Astrocyte (in vitro differentiated cells and primary cell): ENCODE measurements at places on chromosomes 7 and 10.
A peak's percentile ranks its signal among the peaks of the same experiment; 100 is the strongest.

GRCh38 chr7:140769852-140770251 is 73.3 kb downstream of the NDUFB2 start:
- DNase-seq: no peak

DNA sequence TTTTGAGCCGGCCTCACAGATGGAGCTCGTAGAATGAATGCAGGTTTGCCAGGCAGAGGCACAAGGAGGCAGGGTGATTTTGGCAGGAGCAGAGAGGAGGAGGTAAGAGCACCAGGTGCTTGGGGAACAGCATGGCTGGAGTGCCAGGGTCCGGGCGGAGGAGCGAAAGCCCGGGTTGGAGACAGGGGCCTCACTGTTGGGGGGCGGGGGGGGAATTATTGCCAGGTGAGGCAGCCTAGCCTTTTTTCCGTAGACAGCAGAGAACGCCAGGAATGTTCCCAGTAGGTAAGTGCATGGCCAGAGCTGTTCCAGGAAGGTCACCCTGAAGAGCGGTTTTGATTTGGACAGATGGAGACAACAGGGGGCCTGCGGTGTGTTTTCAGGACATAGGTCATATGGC is 9.5 kb downstream of the SRRM3 start:
- no peak for DNase-seq

DNA sequence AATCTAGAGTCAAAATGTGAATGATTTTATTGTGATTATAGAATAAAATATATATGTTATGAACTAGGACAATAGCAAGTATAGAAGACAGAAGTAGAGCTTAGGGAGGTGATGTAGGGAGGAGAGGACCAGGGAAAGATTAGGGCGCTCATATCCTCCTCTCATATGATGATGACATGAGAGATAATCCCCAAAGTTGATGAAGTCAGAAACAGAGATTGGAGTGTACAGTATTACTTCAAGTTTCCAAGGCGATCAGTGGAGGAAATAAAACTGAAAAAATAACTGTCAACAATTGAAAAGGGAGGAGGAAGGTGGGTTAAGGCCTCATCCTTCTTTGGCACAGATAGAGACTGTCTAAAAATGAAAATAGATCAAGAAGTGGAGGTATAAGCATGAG is 14.9 kb downstream of the MACROH2A2 start:
- DNase-seq: no peak

DNA sequence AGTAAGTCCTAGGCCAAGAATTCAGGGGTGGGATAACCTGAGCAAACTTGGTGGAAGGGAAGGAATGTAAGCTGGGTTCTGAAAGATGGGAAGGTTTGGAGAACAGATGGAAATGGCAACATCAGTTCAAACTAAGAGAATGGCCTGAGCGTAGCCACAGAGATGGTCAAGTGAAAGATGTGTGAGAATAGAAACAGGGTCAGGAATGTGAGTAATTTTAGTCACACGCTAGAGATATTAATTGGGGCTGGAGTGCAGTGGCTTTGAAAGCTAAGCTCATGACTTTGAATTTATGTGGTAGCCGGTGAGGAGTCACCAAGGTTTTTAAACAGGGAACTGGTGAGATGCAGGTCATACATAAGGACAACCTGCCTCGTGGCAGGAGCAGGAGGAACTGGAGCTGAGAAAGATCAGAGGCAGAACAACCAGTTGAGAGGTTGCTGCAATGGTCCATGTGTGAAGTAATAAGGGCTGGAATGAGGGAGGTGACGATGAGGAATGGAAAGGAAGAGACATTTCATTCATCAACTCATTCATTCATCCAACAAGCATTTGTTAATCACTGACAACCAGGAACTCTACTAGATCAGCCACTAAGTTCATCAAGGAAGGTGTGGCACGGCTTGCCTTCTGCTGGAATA is 12.9 kb upstream of the SORBS1 start:
- DNase-seq: no peak

DNA sequence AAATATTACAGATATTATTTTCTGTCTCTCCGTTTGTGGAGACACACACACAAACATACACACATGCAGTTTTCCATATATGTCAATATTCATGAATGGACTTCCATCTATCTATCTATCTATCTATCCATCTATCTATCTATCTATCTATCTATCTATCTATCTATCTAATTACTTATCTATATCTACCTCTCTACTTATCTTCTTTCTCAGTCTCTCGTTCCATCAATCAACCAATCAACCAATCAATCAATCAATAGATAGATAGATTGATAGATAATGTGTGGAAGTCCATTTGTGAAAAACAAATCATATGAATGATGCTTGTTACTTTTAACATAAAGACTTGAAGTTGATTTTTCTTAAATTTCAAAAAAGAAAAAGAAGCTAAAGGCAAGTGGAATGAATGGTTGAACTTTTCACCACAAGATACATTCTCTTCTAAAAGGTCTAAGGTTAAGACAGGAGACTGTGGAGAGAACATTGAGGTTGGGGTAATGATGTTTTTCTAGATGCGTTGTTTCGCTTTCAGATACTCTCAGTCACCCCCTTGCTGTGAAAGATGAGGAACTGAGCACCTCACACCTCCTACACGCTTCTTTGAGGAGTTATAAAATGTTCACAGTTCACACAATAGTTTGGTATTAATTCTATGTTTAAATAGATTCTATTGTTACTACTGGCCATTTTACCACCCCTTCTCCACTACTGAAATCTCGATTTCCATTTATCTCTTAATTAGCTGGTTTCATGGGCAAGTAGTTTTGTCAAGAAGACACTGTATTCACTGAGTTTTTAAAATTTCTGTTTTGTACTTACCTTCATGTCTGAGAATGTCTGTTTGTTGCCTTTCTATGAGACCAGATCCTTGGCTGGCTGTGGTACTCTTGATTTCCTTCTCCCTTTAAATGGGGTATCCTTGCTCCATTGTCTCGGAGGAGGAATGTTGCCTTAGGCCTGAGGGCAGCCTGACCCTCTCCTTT is 114.1 kb downstream of the EMX2 start:
- no peak for DNase-seq

- DNase-seq: no peak
Observed at GRCh38 chr10:130393342-130393741, 257.2 kb downstream of the GLRX3 start.

DNA sequence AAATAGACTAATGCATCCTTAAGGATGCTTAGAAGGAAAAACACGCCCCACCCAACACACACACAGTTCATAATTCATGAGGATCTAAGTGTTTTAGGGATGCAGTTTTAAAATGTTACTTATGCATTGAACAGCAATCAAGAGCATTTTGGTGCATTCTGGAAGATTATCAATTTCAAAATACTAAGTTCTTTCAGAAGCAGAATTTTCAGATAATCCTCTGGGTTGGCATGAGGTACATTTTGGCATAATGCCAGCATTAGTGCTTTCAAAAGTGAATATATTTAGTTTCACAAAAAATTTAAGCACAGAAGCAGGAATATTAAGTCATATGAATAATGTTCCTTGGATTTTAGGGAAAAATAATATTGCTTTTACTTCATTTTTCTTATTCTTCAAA is 937.1 kb downstream of the REEP3 start:
- DNase-seq: no peak

- DNase-seq: peak; percentile 81
Observed at GRCh38 chr10:89032141-89032891, 41.7 kb downstream of the FAS start.

GRCh38 chr10:30456266-30456665 is 22.3 kb downstream of the MAP3K8 start:
- DNase-seq: no peak

DNA sequence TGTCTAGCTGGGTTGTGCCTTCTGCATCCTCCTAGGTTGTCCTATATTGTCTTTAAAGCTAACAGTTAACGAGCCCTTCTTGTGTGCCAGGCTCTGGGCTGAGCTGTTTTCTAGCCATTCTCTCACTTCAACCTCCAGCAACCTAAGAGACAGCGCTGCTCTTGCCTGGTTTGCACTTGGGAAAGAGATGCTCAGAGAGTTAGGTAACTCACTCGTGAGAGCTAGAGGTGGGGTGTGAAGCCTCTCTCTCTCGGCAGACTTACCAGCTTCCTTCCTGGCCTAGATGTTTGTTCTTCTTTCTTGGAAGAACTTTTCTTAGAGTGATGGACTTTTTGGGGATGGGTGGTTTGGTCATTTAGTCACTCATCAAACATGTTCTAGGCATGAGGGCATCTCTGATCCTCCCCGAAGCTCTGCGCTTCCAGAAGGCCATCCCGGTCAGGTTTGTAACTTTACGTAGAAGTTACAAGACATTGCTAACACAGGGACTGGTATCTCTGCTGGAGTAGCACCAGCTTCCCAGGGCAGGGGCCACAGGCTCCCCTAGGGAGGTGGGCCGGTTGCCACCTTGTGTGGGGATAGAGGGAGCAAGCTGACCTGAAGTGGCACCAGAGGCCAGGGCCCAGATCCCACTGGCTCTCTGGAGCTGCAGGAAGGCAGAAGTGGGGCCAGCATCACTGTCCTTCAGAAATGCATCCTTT is 14.3 kb downstream of the TSPAN15 start:
- no peak for DNase-seq

DNA sequence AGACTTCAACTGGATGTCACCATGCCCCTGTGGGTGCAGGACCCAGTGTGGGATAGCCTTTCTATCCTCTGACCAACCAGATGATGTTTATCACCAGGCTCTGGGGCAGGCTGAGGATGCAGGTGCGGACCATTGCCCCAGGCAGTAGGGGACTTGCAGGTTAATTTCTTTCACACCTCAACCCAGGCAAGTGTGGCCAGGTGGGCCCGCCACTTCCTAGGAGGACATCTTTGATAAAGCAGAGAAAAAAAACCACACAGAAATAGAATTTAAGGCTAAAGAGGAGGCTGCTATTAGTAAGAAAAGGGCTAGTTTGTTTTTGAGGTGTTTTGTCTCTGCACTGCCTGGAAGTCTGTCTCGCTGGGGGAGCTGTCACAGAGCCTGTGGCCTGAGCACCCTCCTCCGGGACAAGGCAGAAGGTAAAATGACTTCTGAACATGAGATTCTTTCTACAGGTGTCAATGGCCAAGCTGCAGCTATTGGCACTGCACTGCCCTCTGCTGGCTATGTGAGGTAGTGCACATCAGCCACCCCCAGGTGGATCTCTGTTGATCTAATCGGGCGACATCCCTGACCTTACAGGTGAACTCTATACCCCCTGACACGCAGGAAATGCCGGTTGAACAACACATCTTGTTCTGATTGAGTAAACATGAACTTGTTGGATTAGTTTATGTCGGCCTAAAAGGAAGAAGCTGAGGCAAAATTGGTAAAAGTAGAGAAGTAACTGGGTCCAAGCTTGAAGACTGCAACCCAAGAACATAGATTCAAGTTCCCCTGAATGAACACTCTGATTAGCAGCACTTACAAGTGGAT is 21.0 kb downstream of the UPP1 start:
- DNase-seq: no peak

- peak; percentile 82 for DNase-seq
Observed at GRCh38 chr10:105189463-105189800, 548.3 kb downstream of the SORCS3 start.

GRCh38 chr10:92593619-92594588 is 974 bp downstream of the KIF11 start:
- no peak for DNase-seq

DNA sequence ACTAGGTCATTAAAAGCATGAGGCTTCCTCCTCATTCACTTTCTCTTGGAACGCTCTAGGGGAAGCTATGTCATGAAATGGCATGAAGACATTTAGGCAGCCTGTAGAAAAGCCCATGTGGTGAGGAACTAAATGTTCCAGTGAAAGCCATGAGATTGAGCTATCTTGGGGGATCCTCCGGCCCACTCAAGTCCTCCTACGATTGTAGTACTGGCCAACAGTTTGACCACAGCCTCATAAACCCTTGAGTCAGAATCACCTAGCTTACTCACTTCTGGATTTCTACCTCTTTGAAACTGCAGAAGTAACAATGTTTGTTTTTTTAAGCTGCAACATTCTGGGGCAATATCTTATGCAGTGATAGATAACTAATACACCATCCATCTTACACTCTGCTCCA is 605.1 kb downstream of the SORCS1 start:
- peak; percentile 94 for DNase-seq

DNA sequence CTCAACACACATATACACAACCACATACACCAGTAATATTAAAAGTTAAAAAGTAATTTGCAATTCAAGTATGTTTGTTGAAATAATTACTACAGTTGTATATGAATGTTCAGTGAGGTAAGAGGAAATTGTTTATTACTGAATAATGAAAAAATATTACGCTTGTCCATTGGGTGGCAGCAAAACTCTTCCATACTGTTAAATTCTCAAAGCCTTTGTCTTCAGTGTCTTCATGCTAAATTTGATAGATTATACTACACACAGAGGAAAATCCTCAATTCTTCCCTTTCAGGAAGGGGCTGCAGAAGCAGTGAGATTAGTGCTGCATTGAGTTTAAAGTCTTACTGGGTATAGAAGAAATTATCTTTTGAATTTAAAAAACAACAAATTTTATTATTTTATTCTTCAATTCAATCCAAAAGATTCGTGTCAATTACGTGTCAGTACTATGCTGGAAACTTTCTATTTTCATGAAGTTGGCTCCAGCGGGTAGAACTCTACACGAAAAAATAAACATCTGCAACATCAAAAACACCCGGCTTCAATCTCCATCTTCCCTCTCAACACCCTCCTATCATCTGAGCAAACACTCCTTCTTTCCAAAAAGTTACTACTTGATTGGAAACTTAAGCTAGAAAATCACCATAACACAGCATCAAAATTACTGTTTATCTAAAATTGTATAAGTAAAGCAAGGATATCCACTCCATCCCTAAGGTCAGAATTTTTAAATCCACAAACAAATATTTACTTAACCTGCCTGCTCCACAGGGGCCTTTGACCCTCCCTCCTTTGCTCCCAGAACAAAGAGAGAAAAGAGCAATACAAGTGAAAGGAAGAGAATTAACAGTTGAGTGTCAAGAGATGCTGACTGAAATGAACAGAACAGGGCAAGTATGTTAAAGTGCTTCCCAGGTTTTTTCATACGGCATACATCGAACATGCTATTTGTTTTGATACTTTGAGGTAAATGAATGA is 37.0 kb upstream of the TES start:
- peak; percentile 42 for DNase-seq

GRCh38 chr10:34061841-34062240 is 727.4 kb upstream of the NRP1 start:
- peak; percentile 52 for DNase-seq

- DNase-seq: peak; percentile 32
Observed at GRCh38 chr7:88111140-88111743, 108.6 kb downstream of the SRI start.

DNA sequence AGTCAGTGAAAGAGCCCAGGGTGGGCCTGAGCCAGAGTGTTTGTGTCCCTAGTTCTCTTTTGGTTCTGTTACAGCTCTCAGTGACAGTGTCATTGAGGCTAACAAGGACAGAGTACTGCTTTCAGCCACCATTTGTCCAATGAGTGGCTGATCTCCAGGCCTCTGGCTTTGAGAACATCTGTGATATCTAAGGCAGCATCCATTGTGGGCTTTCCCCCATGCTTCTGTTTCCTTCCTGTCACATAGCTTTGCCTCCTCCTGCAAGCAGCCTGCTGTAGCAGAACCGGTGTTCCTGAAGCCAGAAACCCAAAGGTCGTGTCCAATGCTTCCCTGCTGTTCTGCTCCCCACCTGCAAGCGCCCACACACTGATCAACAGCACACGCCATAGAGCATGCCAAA is 68.4 kb downstream of the IKZF1 start:
- DNase-seq: no peak

GRCh38 chr7:106623853-106624252 is 37.1 kb downstream of the CCDC71L start:
- DNase-seq: peak; percentile 91

GRCh38 chr7:36735172-36735571 is 10.9 kb upstream of the AOAH start:
- peak; percentile 42 for DNase-seq
